ENCODE measurements at places on chromosomes 4 and X.

DNA sequence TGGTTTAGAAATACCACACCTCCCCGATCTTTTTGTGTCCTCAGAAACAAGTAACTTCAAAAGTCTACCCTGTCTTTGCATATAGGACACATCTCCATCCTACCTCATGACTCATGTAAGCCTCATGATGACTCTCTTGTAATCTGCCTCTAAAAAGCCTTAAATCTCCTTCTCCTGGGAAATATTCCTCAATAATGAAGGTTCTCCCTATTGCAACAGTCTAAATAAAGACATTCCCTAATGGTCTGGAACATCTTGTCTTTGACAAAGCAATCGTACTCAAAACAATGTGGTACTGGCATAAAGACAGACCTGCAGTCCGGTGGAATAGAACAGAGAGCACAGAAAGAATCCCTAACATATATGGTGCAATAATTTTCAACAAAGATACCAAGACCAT lies 257.7 kb downstream of the OPHN1 start:
- no peak for DNase-seq

DNA sequence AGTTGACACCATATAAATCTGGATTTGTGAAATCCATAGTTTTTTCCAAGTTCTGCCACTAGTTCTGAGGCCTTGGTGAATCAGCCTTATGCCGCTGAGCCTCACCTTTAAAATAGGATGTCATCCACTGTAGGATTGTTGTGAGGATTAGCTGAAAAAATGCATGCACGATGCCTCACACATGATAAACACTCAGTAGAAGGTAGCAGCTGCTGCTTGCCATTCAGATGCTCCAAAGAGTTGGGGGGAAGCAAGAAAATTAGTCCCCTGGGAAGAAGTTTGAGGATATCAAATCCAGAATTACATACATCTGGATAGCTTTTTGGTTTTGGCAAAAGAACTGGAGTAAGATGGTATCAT lies 7.4 kb downstream of the MMAA start:
- no peak for DNase-seq

DNA sequence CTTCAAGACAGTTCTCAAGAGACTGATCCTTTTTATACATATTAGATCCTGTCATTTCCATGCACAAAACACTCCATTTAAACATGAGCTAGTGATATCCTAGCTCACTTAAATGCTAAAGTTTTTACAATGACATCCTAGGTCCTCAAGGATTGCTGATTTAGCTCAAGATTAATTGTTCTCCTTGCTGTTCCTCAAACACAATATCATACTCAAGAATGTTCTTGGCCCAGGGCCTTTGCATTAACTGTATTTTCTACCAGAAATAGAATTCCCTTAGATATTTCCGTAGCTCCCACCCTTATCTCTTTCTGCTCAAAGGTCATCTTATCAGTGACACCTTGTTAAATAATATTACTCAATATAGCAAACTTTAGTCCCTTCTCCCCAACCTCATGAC lies 270.1 kb downstream of the GALNTL6 start:
- DNase-seq: no peak

DNA sequence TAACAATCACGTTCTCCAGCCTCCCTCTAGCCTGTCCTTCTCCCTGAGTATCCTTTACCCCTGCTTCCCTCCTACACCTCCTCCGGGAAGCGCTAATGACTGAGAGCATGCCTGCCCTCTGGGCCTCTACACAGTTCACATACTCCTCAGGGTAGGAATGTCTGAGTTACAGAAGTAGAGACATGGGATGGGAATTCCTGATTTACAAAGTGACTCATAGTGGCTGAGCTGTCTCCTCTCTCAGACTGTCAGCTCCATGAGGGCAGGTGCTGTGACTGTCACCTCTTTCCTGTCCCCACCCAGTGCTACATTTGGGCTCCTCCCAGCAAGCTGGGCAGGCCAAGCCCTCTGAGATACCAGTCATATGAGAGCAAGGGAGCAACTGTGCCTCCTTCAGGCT lies 2.6 kb downstream of the LAS1L start:
- no peak for DNase-seq

DNA sequence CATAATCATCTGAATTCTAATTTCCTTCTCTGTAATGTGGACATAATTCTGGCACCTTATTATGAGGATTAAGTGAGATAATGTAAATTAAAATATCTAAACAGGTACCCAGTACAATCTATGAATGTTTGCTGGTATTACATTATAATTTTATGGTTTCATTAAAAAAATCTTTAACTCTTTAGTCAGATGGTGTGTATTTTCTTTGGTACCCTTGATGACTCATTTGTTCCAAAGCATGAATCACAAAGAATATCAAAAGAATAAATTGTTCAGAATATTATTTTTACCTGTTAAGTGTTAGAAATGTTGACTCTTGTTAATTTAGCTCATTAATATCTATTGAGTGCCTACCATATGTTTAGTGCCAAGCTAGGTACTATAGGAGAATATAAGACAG lies 74.3 kb downstream of the SNX25 start:
- no peak for DNase-seq

- DNase-seq: no peak
These were observed 50.7 kb downstream of the SCD5 start for GRCh38 chr4:82747686-82748575.

DNA sequence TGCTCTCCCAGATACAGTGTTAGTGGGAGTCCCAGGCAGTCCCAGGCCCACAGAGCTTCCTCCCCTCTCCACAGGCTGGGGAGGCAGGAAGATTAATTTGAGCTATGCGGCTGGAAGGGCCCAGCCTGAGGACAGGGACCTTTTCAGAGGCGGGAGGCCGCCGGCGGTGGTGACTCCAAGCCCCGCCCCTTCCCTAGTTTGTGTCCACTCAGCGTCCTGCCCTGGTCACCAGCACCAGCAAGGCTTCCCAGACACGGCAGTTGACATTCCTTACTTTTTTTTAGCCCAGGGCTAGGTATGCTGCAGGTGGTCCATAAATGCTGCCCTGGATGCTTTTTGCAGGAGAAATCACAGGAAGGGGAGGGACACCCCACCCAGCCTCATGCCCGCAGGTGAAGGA lies 67.7 kb upstream of the LRPAP1 start:
- DNase-seq: no peak

DNA sequence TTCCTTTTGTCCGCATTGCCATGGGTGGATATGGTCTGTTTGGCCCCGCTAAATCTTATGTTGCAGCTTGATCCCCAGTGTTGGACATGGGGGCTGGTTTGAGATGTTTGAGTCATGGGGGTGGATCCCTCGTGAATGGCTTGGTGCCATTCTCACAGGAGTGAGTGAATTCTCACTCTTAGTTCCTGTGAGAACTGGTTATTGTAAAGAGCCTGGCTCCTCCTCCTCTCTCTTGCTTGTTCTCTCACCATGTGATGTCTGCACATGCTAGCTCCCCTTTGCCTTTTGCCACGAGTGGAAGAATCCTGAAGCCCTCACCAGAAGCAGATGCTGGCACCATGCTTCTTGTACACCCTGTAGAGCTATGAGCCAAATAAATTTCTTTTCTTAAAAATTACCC lies 22.6 kb upstream of the STBD1 start:
- DNase-seq: no peak

DNA sequence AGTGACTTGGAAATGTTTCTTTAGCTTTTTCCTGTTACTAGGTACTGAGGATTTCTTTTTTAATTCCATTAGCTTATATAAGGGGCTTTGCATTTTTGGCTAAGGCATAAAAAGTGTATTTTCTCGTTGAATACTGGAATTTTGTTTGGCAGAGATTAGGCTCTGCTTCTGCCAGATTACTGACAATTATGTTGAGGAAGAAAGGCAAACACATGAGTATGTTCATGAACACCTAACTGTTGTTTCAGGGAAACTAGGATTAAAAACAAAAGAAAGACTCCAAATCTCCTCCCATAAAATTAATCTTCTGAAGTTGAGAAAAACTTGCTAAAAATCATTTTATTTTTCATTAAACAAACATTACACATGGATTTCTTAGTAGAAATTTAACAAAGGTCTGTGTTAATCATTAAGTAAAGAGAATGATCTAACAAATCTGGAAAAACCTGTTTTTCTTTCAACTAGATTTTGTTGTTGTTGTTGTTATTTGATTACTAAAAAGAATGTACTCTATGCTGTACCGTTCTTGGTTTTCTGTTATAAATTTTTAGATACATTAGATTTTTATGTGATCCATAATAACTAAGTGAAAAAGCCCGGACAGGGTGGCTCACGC lies 43.3 kb upstream of the STAG2 start:
- no peak for DNase-seq

DNA sequence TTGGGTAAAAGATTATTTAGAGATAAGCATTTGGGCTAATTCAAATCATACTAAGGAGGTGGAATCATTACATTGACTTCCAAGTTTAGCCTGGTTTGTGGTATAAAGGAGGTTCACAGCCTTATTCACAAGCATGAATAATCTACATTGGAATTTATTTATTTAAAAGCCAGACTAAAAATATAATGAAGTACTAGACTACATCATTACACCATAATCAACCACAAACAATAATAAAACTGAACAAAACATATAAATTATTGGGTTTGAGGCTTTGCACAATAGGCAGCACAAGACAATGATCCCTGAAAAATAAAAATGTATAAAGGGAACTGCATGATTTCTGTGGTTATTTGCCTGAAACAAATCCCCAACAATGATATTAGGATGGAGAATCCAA lies 314.0 kb downstream of the GBA3 start:
- no peak for DNase-seq

DNA sequence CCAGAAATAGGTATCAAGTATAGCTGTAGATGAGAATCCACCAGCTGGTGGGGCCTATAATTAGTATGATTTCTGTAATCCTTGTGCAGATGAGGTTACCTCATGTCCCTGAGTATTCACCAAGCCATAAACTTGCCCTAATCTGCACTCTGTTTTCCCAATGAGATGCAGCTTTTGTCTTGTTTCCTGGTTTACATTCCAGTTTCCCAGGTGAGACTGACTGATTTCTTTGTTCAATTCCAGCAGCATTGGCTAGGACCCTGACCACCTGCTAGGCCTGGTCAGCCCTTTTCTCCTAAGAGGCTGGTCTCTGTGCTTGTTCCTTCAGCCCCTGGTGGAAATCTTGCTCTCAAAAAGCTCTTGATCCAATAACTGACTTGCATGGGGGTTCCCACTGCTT lies 44.6 kb downstream of the GABRB1 start:
- no peak for DNase-seq

DNA sequence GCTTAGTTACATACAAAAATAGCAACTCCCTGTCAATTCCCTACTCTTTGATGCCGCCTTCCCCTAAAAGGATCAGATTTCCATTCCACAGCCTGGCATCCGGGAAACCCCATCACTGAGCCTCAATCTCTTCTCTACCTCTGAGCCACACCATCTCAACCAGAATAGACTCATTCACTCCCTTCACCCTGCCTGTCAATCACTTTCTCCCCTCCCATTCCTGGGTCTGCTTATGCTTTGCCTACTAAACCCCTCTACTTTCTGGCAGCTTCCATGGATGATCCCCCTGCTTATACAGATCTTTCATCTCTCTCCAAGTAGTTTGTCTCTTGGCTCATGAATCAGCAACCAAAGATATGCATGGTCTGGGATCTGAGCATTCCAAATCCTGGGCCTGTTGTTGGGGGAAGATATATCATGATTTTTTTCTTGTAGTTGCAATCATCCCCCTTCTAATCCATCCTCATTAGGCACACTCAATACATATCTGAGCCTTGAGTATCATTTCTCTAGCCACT lies 2.6 kb downstream of the AMER1 start:
- DNase-seq: no peak

- no peak for DNase-seq
These were observed 10.9 kb upstream of the FGF16 start for GRCh38 chrX:77436271-77436670.

DNA sequence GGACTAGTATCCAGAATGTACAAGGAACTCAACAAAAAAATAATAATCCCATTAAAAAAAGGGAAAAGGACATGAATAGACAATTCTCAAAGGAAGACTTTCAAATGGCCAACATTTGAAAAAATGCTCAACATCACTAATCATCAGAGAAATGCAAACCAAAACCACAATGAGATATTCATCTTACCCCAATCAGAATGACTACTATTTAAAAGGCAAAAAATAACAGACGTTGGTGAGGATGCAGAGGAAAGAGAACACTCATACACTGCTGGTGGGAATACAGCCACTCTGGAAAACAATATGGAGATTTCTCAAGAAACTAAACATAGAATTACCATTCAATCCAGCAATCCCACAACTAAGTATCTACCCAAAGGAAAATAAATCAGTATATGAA lies 133.1 kb downstream of the KDR start:
- no peak for DNase-seq

DNA sequence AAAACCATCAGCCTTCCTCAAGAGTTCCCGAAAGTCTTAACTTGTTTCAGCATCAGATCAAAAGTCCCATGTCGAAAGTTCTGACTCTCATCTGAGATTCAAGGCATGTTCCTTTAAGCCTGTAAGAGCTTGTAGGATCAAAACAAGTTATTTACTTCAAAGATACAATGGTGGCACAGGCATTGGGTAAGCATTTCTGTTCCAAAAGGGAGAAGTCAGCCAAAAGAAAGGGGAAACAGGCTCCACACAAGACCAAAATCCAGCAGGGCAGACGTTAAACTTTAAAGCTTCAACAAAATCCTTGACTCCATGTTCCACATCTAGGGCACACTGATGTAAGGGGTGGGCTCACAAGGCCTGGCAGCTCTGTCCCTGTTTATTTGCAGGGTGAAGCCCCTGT lies 91.7 kb downstream of the FHDC1 start:
- DNase-seq: no peak

DNA sequence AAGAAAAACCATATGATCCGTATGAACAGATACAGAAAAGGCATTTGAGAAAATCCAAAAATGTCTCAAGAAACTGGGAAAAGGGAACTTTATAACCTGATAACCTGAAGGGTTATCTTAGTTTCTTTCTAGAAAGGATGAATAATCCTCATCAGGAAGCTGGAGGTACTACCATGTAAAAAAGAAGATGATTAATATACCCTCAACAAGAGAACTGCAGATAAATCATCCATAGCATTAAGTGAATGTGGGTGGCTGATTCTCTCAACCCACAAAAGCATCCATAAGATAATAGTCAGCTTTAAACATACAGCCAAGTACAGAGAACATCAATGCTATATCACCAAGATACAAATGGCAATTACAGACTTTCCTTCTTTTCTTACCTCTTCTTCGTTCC lies 26.4 kb downstream of the ANAPC10 start:
- DNase-seq: no peak

GRCh38 chr4:78781924-78782323 lies 5.8 kb downstream of the BMP2K start:
- DNase-seq: no peak

- no peak for DNase-seq
These were observed 70.8 kb downstream of the ANXA10 start for GRCh38 chr4:168163106-168163505.
